LNCaP clone FGC (cell line): ENCODE measurements at places on chromosomes 2 and 18.

GRCh38 chr2:166921261-166921896 is 33.1 kb downstream of the XIRP2 start:
- no peak for DNase-seq

GRCh38 chr2:8441986-8442385 is 239.9 kb upstream of the ID2 start:
- no peak for DNase-seq

- DNase-seq = no peak
Measured at GRCh38 chr18:64488698-64489097, 339.8 kb upstream of the LINC00305 start.

DNA sequence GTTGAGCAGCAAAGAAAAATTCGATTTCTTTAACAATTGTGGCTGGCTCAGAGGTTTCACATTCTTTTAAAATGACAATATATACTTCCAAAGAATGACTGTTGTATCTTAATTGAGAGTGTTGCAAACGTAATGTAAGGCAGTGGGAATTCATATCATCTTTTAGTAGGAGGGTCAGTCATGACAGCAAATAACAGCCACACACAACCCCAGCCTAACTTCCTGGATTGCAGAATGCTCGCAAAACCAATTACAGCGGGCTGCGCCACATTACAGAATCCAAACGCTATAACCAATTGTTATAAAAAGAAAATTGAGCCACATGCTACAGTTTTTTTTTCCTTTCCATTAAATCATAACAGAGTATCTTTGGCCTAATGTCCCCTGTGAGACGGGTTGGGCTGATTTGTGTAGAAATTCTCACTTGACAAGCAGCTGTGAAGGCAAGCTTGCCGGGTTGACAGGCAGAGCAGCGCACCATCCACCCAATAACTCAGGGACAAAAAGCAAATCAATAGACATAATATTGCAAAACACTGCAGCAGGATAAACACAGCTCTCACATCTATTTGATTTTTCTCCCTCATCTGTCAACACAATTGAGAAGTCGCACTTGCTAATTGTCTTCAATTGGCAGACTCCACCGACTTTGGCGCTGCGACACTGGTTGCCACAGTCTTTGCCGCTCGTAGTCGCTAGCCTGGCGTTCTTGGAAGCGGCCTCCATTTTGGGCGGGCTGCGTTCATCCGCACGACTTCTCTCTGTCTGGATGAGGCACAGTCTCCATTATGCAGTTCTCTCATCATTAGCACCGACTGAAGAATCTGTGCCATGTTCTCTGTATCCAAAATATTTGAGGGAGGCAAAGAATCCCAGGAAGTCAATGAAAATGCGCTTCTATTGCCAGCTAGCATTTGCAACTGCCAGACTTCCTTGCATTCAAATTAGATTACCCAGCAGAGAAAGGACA is 95.0 kb upstream of the CCDC68 start:
- DNase-seq = no peak

GRCh38 chr2:8794923-8795825 is 42.2 kb downstream of the KIDINS220 start:
- DNase-seq = no peak

GRCh38 chr2:173872714-173873113 is 92.5 kb downstream of the SP3 start:
- DNase-seq = no peak

GRCh38 chr18:44974174-44974573 is 293.5 kb downstream of the SETBP1 start:
- no peak for DNase-seq

DNA sequence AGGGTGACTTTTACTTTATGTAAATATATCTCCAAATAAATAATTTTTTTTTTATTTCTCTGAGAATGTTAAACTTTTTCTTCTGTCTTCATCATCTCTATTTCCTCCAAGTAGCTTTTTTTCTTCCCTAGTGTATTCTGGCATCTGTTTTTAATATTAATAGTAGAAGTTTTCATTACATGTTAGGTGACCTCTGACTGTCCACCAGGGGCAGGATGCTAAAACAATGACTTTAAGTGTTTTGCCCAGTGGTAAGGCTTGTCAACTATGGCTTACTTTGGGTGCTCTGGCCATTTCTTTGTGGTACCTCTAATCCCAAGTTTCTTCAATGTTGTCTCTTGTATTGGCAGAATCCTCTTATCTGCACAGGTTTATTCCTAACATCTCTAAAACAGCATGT is 127.1 kb downstream of the SRBD1 start:
- DNase-seq = no peak
